Cortex of kidney (tissue), 1 donor: ENCODE measurements at places on chromosomes 11 and 22.

GRCh38 chr11:59012398-59013265 is 73.3 kb downstream of the GLYATL1 start:
- DNase-seq: no peak

DNA sequence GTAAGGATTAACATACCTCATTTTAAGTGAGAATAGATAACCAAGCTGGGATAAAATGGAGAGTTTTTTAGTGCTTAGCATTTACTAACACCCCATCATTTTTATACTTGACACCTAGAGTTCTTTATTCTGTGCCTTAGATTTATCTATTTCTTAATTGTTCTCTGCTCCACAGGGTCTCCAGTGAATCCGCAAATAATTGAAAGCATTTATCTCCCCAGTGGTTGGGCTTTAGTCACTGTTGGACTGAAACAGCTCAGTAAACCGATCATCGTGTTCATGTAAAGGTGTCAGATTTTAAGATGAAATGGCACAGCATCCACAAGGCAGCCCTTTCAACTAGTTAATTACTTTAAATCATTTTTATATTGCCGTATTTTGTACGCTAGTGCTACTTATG is 17.8 kb upstream of the GRIA4 start:
- no peak for DNase-seq

DNA sequence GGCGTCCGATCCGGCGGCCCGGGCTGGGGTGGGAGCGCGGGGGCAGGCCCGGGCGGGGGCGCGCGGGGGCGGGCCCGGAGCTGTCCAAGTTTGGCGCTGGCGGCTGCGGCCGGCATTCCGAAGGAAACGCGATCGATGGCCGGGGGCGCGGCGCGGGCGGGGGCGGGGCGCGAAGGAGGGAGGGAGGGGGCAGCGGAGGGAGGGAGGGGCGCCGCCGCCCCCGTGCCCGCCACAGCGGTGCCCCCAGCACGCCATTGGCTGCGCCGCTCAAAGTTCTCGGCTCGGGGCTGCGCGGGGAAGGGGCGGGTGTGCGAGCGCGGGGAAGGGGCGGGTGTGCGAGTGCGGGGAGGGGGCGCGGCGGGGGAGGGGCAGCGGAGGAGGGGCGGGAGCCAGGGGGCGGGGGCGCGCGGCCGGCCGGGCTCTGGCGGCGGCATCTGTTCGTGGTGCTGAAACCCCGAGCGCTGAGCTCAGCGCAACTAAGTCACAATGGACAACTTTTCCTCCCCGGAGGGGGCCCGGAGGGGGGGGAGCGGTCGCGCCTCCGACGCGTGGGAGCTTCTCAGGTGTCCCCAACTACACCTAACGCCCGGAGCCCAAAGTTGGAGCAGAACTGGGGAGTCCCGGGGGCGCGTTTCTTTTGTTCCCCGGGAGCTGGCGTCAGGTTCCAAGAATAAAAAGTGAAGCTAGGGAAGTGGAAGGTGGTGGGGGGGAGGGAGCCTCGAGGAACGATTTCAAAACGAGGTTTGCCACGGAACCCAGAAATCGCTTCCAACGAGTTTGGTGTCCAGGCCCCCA is 2.2 kb downstream of the PHF21B start:
- DNase-seq: no peak

GRCh38 chr11:43830928-43831440 is 49.6 kb upstream of the ALKBH3 start:
- no peak for DNase-seq
